ENCODE measurements at places on chromosomes 6 and 20.

DNA sequence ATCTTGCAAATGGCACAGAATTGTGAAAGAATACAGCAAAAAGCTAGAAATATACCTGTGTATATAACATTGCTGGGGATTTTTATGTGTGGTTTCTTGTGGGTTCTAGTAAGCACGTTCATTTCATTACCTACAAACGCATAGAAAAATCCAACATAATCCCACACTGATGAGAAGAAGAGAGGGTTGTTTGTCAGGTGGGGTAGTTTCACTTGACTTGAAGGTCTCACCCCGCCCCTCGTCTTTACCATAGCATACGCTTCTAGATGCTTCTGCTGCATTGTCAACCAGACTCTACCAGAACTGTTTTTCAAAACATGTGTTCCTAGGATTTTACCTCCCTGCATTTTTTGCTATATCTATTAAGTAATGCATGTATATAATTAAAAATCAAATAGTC, 284.1 kb upstream of the TAB2 start:
- no peak for DNase-seq

DNA sequence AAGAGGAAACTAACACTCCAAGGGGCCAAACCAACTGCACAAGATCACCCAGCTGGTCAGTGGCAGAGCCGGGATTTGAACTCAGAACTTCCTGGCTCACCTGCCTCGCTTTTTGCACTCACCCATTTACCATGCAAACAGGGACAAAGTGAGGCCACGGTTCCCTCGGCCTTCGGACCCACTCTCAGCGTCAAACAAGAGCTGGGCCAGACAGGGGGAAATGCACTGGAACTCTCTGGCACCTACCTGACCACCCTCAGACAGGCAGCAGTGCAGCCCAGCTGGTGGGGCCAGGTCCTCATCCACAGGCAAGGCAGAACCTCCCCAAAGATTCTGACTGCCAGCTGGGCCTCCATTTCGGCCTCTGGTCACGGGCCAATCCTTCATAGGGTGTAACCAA, 93.7 kb upstream of the SRSF6 start:
- DNase-seq, result no peak

GRCh38 chr6:118606268-118606667, 45.1 kb downstream of the CEP85L start:
- no peak for DNase-seq

DNA sequence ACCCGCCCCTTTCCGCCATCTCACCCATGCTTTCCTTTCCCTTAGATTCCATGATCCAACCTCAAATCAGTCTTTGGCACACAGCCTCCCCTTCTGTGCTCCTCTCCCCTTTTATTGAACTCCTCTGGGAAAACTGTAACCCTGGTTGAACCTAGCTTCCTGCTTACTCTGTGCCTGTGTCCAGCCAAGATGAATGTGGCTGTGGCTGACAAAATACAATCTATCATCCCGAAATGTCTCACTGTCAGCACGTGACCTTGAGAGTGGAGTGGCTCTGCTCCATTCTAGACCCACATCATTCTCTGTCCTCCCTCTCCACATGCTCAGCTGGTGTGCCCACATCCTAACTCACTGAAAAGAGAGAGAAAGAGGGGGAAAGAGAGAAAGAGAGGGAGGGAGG, 11.0 kb downstream of the NCR2 start:
- no peak for DNase-seq

DNA sequence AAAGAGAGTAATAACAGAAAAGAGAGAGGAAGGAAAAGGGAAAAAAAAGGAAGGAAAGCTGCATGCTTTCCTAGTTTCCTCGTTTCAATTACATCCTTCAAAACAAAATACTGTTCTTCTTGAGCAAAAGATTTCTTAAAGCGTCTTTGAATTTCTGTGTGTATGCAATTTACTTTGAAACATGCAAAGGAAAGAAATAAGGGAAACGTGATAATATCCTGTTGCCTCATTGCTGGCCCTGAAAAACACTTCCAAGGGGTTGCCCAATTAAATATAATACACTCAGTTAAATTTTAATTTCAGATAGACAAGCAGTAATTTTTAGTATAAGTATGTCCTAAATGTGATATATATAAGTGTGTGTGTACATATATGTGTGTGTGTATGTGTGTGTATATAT, 51.2 kb upstream of the TPD52L1 start:
- no peak for DNase-seq

- no peak for DNase-seq
Observed at GRCh38 chr6:163661272-163661671, 246.8 kb downstream of the QKI start.

DNA sequence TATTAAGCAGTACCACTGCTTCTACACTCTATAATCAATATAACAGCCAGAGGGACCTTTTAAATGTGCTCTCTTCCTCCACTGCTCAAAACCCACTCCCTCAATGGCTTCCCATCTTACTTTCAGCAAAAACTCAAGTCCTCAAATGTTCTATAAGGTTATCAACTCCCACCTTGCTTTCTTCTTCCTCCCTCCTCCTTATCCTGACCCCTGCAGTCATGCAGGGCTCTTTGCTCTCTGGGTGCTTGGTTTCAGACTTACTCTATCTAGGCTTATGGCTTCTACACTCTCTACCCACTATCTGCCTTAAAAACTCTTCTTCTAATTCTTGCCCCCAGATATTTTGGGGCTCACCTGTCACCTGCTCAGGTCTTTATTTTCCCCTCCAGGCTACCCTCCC, 5.3 kb downstream of the ARHGAP18 start:
- no peak for DNase-seq
